Activated CD4-positive, alpha-beta T cell treated with anti-CD3 and anti-CD28 coated beads for 24 hours (primary cell): ENCODE measurements at places on chromosomes 1 and 21.

- DNase-seq: no peak
These were observed 53.3 kb upstream of the GJA8 start for GRCh38 chr1:147849098-147849895.

DNA sequence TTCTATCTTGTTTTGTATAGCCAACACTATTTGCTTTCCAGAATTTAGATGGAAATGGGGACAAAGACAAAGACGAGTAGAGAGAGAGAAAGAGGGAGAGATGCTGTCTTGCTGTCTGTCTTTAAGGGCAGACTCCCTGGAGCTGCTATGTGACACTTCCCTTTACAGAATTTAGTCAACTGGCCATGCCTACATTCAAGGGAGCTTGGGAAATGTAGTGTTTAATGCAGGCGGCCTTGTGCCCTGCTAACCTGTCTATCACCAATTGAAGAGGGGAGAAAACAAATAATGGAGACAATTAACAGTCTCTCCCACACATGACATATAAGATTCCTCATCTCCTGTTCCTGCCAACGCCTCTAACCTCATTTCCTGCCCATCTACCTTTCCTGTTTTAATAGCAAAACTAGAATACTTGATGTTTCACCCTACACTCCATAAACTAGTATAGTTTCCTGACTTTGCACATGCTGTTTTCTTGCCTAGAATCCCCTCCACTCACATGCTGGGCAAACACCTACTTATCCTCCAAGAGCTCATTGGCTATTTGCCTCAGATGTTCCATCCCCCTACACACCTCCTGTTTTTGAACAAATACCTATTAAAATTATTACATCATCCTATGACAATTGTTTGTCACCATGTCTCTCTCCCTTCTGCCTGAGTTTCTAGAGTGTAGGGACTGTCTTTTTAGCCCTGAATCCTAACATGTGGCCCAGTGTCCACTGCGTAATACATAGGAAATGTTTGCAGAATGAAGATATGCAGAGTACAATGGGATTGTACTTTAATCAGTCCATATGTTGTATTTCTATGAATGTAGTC lies 117.2 kb downstream of the SLC25A24 start:
- DNase-seq: no peak

DNA sequence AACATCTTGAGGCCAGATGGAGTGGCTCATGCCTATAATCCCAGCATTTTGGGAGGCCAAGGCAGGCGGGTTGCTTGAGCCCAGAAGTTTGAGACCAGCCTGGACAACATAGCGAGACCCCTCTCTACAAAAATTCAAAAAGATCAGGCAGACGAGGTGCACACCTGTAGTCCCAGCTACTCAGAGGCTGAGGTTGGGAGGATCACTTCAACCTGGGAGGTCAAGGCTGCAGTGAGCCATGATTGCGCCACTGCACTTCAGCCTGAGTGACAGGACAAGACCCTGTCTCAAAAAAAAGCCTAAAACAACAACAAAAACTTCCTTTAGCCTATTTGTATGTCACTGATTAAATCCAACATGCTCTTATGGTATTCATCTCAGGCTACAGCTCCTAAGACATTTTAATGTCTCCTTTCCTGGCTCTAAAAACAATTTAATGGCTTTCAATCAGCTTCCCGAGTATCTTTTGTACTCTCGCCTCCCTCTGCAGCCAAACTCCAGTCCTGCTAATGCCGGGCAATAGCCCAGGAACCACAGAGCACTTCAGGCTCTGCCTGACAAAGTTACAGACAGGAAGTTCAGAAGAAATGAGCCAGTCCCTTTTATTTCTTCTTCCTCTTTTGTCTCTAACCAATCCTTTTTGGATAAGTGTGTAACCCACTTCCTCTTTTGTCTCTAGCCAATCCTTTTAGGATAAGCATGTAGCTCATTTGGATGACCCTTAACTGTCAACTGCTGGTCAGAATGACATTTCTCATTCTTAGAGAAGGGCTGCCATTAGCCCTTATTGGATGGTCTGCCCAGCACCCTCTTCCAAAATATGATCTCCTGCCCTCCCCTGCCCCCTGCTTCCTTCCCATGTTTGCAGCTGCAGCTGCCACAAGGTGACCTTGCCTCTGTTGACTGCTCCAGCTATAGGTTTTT lies 6.6 kb upstream of the DOP1B start:
- no peak for DNase-seq

DNA sequence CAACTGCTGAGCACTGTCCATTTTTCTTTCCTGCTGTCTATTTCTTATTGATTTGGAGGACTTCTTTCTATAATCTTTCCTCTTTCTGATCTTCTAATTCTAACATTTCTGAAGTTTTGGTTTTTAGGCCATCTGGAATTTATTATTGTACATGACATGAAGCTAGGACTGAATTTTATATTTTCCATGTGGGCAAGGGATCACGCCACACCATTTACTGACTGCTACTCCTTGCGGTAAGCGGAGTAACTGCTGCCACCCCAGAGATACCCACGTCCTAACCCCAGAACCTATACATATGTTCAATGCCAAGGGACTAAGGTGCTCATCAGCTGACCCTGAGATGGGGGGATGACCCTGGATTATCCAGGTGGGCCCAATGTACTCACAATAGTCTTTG lies 70.6 kb downstream of the NPHP4 start:
- DNase-seq: no peak

DNA sequence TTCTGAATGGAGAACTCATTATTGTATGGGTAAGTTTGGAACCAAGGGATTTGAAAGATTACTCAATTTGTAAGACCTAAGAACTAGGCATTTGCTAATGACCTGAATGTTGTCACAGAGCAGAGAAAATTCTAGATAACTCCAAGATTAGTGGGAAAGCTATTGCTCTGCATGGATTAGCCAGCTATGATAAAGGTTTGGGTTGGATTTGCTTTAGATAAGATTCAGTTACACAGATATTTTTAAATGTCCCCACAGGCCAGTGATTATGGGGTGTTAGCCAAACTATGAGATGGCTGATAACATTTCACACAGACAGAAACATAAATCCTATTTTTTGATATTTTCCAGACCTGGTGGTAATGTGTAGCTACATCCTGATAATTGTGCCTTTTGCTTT lies 88.2 kb downstream of the NTPCR start:
- DNase-seq: no peak

- DNase-seq: no peak
These were observed 9.9 kb upstream of the TRABD2B start for GRCh38 chr1:48007047-48007446.

GRCh38 chr1:172394141-172394751 lies 26.2 kb upstream of the C1orf105 start:
- peak; percentile 44 for DNase-seq

- DNase-seq: no peak
These were observed 351.1 kb upstream of the PLXNA2 start for GRCh38 chr1:208595236-208595635.

GRCh38 chr21:41196993-41197392 lies 29.0 kb downstream of the BACE2 start:
- DNase-seq: no peak

GRCh38 chr1:1426496-1427105 lies 5.5 kb upstream of the ANKRD65 start:
- DNase-seq: no peak
